Fibroblast of mammary gland (primary cell): ENCODE measurements at places on chromosomes 7 and 10.

DNA sequence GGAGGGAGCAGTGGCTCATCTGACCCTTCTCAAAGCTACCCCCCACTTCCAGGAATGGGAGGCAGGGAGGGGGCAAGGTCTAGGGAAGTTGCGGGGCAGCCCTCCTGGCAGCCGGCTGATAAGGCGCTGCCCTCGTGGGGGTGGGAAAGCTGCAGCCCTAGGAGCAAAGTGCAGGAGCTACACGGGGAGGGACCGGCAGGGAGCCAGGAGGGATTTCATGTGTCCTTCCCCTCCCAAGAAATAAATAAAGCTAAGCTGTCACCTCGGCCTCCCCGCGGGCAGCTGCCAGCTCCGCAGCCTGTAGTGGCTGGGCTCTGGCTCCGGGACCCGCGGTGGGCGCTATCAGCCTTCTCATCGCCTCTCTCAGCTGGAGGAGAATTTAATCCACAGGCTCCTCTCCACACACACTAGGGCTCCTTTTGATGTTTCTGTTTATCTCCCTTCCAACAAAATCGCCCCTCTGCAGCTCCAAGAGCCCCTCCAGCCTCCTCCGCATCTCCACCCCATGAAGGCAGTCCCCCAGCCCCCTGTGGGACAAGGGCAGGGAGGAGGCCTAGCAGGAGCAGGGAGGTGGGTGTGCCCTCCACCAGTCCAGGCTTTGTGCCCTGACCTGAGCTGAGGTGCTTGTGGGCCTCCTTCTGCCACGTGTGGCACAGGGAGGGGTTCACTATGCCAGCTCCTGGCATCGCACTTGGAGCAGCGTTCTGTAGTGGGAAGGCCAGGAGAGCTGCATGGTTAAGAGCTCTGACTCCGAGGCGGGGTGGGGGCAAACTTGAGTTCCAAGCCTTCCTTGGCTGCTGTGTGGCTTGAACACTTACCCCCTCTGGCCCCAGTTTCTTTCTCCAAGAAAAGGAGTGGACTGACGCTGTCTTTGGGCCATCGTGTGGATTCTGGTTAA, 80.5 kb downstream of the C10orf105 start:
- DNase-seq, result no peak

DNA sequence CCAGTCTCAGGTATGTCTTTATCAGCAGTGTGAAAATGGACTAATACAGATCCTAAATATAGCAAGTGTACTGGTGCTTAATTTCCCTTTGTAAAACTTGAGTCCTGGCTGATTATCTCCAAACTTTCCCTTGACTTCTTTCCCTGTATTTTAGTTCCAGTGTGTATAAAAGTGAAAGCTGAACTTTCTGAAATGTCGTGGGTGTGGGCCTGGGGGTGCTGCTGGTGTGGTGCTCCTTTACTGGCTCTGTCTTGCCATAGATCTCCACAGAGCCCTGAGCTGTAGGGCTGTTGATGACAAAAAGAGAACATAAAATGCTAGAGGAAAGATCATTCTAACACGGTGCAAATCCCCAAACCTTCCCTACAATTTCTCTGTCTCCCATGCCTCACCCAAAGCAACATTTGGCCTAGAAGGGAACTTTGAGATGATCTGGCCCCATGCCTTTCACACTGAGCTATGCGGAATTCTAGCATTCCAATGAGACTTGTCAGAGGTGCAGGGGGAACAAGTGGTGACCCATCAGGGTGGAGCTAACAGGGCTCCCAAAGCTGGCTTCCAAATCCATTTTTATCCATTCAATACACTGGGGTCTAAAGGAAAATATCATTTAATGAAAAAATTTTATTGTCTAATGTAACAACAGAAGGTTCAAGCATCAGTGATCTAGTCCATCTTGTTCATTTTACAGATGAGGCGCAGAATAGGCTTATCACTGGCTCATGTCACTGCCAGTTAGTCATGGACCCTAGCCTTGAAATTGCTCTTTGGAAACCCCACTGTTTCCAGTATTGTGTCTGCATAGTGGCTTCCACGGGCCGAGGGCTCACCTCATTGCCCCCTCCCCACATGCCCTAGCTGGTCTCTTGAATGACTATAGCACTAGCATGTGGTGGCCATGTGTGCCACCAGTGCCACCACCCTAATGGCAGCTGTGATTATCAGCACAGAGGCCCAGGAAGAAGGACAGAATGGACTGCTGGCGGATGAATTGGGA, 1000.9 kb downstream of the LRMDA start:
- peak; percentile 89 for DNase-seq

DNA sequence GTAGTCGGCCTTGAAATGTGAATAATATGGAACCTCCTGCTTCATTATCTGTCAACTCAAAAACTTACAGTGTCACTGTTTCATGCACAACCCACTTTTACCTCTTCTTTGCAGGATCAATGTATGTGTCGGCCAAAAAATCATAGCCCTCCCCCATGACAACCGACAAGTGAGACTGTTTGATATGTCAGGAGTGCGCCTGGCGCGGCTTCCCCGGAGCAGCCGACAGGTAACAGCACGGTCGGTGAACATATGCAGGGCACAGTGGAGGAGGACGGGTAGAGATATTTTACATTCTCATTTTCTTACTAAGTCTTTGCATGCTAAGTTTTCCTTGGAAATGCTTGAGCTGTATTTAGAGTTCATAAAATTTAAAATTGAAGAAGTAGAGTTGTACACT, 68.6 kb downstream of the WDR37 start:
- DNase-seq, result no peak

DNA sequence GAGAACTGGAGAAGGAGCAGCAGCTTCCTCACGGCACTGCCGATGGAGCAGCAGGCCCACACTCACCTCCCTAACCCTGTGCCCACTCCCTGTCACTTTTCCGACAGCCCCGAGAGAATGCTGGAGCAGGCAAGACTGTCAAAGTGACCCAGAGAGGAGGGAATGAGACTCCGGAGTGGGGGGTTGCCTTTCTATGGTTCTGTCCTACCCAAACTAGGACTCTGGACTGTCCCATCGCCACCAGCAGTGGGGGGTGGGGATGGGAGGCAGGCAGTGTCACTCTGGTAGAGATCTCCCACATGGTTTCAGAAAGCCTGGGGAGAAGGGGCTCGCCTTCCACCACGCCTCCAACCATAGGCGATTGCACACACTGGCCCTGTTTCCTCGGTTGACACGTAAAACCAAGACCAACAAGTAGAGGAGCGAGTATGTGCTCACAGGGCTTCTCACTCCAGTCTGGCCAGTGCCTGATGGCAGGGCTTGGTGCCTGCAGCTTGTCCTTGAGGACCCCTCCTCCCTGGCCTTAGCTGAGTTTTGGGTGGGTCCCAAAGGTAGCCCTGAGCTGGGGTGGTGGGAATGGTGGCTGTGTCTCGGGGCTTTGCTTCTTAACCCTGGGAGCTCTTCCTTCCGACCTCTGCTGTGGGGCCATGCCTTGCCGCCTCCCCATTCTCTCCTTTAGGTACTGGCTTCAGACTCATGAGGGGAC, 148.5 kb downstream of the PTPN20 start:
- DNase-seq, result no peak

- DNase-seq, result no peak
Measured at GRCh38 chr7:149778696-149779501, 5.5 kb upstream of the ZNF467 start.

- DNase-seq, result no peak
Measured at GRCh38 chr7:98215561-98216495, 4.6 kb downstream of the BHLHA15 start.

- no peak for DNase-seq
Measured at GRCh38 chr7:100825215-100825671, 2.1 kb downstream of the EPHB4 start.

GRCh38 chr10:81019029-81019890, 481.6 kb downstream of the SH2D4B start:
- DNase-seq, result peak; percentile 55

DNA sequence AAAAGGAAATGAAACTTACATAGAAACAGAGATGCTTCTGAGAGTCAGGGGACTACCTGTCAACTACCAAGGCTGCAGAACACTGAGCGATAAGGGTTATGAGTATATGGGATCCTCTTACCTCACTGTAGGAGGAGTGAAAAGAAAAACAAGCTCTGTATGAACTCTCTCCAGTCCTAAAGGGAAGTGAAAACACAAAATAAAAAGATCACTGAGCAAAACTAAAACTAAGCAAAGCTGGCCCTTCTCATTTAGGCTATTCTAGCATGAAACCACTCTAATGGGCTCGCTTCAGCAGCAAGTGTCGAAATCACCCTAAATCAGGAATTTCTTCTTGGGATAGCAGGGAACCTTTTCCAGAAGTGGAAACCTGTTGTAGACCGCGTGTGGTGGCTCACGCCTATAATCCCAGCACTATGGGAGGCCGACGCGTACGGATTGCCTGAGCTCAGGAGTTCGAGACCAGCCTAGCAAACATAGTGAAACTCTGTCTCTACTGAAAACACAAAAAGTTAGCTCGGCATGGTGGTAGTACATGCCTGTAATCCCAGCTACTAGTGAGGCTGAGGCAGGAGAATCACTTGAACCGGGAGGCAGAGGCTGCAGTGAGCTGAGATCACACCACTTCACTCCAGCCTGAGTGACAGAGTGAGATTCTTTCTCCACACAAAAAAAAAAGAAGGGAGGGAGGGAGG, 27.0 kb downstream of the DCLRE1C start:
- DNase-seq, result no peak

DNA sequence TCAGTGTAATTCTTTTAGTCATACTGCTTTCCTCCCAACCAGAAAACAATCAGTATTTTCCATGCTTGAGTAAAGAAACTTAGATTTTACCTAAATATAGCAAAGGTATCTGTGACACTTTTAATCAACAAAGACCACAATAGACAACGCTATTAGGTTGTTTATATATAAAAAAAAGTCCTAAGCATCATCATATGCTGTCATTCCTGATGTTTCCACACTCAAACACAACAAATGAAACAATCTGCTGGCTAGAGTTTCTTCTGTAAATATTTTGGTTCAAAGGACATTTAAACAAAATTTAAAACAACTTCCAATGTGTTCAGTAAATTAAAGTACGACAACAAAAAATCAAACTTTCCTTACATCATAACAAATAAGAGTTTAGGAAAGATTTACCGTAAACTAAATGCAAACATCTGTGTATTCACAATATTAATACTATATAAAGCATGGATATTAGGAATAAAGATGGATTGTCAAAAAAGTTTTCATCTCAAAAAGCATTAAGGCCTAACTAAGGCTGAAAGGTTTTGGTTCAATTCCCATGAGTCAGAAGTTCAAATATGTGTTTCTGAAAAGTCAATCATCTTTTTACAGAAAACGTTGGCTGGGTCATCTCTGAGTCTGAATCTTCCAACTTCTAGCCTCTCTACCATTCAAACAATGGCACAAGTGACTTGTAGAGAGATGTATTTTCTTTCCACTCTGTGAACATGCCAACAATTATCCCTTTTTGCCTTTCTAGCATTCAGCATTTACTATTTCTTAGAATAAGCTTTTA, 157.1 kb downstream of the CRPPA start:
- DNase-seq, result no peak

GRCh38 chr10:131282961-131283360, 28.6 kb downstream of the TCERG1L start:
- no peak for DNase-seq

- peak; percentile 63 for DNase-seq
Measured at GRCh38 chr10:97676770-97677581, 10.1 kb downstream of the AVPI1 start.

- peak; percentile 99 for DNase-seq
Measured at GRCh38 chr10:24706479-24707118, 17.1 kb downstream of the ARHGAP21 start.

DNA sequence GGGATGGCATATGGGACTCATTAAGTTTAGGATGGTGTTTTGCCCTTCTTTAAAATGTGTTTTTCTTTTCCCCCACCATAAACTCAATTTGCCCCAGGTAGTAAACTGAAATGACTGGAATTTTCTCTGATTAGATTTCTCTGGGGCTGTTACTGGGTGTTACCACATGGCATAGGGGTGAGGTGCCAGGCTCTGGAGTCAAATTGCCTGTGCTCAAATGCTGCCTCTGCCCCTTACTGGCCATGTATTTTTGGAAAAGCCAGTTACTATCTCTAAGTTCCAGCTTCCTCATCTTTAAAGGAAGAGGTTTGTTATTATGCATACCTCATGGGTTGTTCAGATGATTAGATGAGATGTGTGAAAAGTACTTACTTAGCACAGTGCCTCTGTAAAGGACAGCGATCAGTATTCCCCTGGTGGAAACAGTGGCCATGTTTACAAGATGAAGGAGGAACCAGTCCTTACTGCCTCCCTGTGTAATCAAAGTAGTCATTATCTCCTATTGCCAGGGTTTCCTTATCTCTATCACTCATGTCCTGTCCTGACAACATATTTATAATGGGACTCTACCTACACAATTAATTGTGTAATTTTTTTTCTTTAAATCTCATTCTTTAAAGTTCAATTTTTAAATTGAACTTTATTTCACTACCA, 352.0 kb downstream of the KCNMA1 start:
- no peak for DNase-seq
